IMR-90 (cell line): ENCODE measurements at places on chromosomes 5 and 9.

- DNase-seq, result peak; percentile 18
- no peak overlapping the region for H3K4me3 ChIP-seq
- H3K4me1 ChIP-seq, result no peaks in the 10 kb centered on the region
- no peaks in the 10 kb centered on the region for H3K27me3 ChIP-seq
Measured at GRCh38 chr5:79200573-79201183, 35.3 kb upstream of the JMY start.

DNA sequence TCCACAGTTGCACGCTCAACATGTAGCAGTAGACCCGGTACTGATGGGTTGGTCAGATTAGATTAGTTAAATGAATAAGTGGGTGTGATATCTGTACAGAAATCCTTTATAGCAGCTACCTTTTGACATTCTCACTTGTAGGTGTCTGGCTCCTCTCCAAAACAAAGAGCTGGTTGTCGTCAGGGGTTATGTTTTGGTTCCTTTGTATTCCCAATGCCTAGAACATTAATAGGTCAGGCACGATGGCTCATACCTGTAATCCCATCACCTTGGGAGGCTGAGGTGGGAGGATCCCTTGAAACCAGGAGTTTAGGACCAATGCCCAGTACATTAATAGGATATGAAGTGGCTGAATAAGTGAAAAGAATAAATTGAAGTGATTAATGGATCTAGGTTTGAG, 182.1 kb downstream of the SNCAIP start:
- peaks cover 4% of the 10 kb centered on the region for H3K4me1 ChIP-seq
- no peak overlapping the region for H3K27ac ChIP-seq
- H3K36me3 ChIP-seq, result no peaks in the 10 kb centered on the region
- no peak for DNase-seq
- H3K4me3 ChIP-seq, result no peak overlapping the region

- no peaks in the 10 kb centered on the region for H3K27me3 ChIP-seq
- H3K4me3 ChIP-seq, result no peak overlapping the region
- peaks cover 5% of the 10 kb centered on the region for H3K36me3 ChIP-seq
- DNase-seq, result peak; percentile 87
- peaks cover 57% of the 10 kb centered on the region for H3K4me1 ChIP-seq
Measured at GRCh38 chr5:141517880-141518617, 29.2 kb downstream of the PCDHGC5 start.

- peaks cover 5% of the 10 kb centered on the region; the same call in 1 of the 2 replicates for H3K4me1 ChIP-seq
- peak overlapping the region; percentile 35 for H3K4me3 ChIP-seq
- no peaks in the 10 kb centered on the region for H3K36me3 ChIP-seq
- no peaks in the 10 kb centered on the region; the same call in 1 of the 2 replicates for H3K27me3 ChIP-seq
- no peak overlapping the region for H3K27ac ChIP-seq
Measured at GRCh38 chr9:137423514-137424291, 510 bp downstream of the NOXA1 start.

DNA sequence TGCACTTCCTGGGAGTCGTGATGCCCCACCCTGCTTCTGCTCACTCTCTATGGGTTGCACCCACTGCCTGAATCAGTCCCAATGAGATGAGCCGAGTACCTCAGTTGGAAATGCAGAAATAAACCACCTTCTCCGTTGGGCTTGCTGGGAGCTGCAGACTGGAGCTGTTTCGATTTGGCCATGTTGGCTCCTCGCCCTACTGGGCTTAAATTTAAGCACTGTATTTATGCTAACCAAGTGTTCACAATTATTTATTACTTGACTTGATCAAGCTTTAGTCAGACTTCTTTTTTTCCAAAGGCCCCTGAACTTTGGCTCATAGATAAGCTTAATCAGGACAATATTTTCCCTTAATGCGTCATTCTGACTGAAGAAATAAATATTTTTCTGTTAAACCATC, 1072.4 kb upstream of the CDH9 start:
- no peak for DNase-seq
- no peaks in the 10 kb centered on the region for H3K36me3 ChIP-seq
- no peaks in the 10 kb centered on the region for H3K4me1 ChIP-seq
- no peaks in the 10 kb centered on the region for H3K27me3 ChIP-seq
- no peak overlapping the region for H3K27ac ChIP-seq

- H3K27ac ChIP-seq, result no peak overlapping the region
- H3K4me3 ChIP-seq, result no peak overlapping the region
- DNase-seq, result no peak
- H3K36me3 ChIP-seq, result no peaks in the 10 kb centered on the region
- H3K27me3 ChIP-seq, result no peaks in the 10 kb centered on the region
Measured at GRCh38 chr5:82636591-82636990, 358.4 kb upstream of the RPS23 start.

- no peaks in the 10 kb centered on the region for H3K27me3 ChIP-seq
- H3K4me3 ChIP-seq, result no peak overlapping the region
- peak; percentile 99 for DNase-seq
Measured at GRCh38 chr9:37963936-37964739, 60.2 kb upstream of the SLC25A51 start.

GRCh38 chr9:72790989-72791388, 161.9 kb downstream of the ALDH1A1 start:
- no peak overlapping the region for H3K27ac ChIP-seq
- H3K36me3 ChIP-seq, result no peaks in the 10 kb centered on the region
- H3K4me3 ChIP-seq, result no peak overlapping the region
- H3K4me1 ChIP-seq, result no peaks in the 10 kb centered on the region
- no peaks in the 10 kb centered on the region for H3K27me3 ChIP-seq
- no peak for DNase-seq

DNA sequence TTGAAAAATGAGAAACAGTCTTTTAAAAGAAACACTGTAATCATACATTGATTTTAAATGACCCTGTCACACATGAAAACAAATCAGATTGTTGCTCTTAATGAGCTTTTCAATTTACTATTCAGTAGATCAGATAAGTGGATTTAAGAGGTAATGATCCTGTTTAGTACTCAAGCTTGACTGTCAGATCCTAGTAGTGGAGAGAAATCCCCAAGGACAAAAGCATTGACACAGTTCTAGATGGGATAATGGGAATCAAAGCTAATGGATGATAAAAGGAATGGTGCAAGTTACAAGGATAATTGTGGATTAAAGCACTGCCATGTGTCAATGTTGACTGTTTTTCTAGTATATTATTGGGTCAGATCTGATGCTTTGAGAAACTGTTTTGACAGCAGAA, 142.3 kb upstream of the TLX3 start:
- H3K27ac ChIP-seq, result no peak overlapping the region
- H3K4me1 ChIP-seq, result no peaks in the 10 kb centered on the region
- DNase-seq, result no peak
- no peak overlapping the region for H3K4me3 ChIP-seq
- no peaks in the 10 kb centered on the region for H3K27me3 ChIP-seq
